ENCODE measurements at places on chromosomes 3 and 15.

GRCh38 chr15:78502641-78503040 lies 4.7 kb upstream of the HYKK start:
- DNase-seq, result no peak

DNA sequence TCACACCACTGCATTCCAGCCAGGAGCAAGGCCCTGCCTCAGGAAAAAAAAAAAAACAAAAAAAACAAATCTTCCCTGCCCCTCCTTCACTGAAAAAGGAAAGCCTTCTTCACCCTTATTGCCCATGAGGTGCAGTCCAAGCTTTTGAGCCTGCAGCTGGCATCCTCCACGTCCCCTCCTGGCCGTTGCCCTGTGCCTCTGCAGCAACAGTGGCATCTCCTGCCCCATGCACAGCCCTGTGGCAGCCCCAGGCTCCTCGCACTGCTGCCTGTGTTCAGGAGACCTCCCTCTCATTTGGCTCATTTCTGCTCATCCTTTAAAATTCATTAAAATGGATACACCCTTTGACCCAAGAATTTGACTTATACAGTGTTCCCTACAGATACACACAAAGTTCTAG lies 72.7 kb upstream of the PLXNA1 start:
- no peak for DNase-seq

GRCh38 chr3:122024800-122025199 lies 2.8 kb upstream of the ILDR1 start:
- DNase-seq, result no peak

DNA sequence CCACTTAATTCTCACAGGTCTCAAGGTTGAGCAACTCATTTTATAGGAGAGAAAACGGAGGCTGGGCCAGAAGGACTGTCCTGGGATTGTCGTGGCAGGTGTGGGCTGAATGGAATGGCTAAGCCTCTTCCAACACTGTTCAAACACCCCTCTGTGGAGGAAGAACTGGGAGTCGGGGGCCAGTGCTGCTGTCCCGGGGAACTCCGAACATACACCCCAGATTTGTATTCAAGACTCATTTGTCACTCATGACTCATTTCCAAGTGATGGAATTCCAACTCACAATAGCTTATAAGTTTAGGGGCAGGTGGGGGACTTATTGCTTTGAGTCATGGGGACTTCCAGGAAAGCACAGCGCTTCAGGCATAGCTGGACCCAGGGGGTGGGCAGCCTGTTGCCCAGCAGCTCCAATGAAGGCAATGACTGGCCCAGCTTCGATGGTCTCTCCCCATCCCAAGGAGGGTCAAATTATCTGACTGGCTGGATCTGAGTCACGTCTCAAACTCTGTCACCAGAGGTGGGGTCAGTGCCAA lies 72.5 kb downstream of the TM2D3 start:
- no peak for DNase-seq

- DNase-seq, result no peak
Measured at GRCh38 chr3:157099326-157100095, 60.4 kb downstream of the CCNL1 start.

- no peak for DNase-seq
Measured at GRCh38 chr3:60630953-60631352, 620.3 kb downstream of the FHIT start.

- no peak for DNase-seq
Measured at GRCh38 chr3:114384558-114384903, 90.7 kb downstream of the TIGIT start.

GRCh38 chr3:73030073-73030597 lies 31.3 kb upstream of the EBLN2 start:
- DNase-seq, result no peak

DNA sequence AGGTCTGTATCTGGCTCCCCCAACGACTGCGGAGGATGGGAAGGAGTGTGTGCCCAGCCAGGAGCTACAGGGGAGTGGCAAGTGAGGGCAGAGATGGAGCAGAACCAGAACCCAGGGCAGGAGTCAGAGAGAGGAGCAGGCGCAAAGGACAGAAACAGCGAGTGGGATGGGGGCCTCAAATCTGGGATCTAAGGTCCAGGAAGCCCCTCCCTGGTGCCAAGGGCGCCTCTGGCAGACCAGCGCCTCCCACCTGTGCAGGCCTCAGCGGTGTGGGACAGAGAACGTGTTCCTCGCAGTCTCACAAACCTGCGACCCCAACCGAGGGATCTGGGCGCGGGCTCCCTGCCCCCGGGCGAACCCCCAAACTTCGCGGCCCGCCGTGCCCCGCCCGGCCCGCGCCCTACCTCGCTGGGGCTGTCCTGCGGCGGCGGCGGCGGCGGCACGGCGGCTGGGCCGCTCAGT lies 301 bp downstream of the PCBP4 start:
- no peak for DNase-seq

DNA sequence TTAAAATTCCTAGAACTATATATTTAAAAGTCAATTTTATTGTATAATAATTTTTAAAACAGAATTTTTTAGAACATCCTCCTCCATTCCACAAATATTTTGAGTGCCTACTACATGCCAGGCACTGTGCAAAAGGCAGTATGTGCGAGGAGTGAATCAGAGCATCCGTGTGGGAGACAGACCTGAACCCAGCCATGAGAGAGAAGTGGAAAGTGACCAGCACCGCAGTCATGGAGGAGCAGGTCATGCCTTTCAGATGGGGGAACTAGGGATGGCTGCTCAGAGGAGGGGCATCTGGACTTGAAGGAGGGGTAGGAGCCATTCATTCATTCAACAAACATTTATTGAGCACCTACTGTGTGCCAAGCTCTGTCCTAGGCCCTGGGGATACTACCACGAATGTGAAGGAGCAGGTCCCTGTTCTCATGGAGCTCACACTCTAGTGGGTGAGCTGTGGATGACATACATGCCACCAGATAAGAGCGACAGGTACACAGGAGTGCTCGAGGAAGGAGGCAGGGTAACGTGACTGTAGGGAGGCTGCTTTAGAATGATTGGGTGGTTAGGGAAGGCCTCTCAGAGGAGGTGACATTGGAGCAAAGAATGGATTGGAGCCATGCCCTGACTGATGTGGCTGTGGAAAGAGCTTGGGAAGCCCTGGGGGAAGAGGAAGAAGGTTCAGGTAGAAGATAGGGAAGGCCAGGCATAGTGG lies 3.1 kb upstream of the CHRNA3 start:
- no peak for DNase-seq

- DNase-seq, result no peak
Measured at GRCh38 chr3:122774564-122774963, 19.1 kb downstream of the HSPBAP1 start.

GRCh38 chr3:182133752-182134151 lies 422.0 kb downstream of the SOX2 start:
- DNase-seq, result no peak

Data from left cardiac atrium (tissue), 4 donors.